ENCODE measurements at places on chromosomes 2 and 18.

GRCh38 chr2:236209535-236209934 is 41.3 kb upstream of the GBX2 start:
- no peak for DNase-seq

GRCh38 chr2:179059026-179059700 is 9.2 kb upstream of the CCDC141 start:
- no peak for DNase-seq

GRCh38 chr2:99373144-99373543 is 36.0 kb downstream of the EIF5B start:
- no peak for DNase-seq

GRCh38 chr2:100580367-100581276 is 17.8 kb downstream of the PDCL3 start:
- DNase-seq = peak; percentile 34

GRCh38 chr2:137846993-137847392 is 117.3 kb upstream of the HNMT start:
- DNase-seq = no peak

- DNase-seq = no peak
Measured at GRCh38 chr2:10356439-10356811, 53.7 kb downstream of the HPCAL1 start.

- no peak for DNase-seq
Measured at GRCh38 chr2:132754867-132755472, 85.0 kb upstream of the LYPD1 start.

GRCh38 chr18:54149078-54149697 is 75.3 kb downstream of the MBD2 start:
- DNase-seq = no peak

- DNase-seq = no peak
Measured at GRCh38 chr2:191357678-191358077, 112.5 kb downstream of the MYO1B start.

GRCh38 chr2:133591164-133591563 is 22.9 kb upstream of the NCKAP5 start:
- DNase-seq = no peak

DNA sequence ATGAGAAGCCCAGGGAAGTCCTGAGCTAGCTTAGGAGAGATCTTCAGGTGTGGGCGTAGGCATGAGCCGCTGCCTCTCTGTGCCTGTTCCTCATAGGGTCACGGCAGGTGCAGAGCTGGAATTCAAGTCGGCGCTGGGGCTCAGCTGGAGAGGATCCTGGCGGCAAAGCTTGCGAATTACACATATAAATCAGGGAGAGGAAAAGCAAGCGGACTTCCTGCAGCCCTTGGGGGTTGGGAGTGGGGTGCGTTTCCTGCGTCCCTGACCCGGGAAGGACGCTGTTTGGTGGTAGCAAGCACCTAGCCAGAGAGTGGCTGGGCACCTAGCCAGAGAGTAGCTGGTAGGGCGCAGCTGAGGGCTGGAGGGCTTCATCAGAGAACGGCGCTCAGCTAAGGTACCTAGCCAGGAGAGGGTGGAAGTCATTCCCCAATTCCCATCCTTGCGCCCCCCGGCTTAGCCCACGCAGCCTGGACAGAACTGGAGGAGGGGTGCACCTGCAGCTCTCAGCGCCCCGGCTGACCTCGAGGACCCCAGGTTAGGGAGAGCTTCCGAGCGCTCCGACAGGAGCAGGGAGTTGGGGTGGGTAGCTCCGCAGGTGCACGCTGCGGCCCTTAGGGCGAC is 459 bp upstream of the EFR3B start:
- DNase-seq = peak; percentile 17

DNA sequence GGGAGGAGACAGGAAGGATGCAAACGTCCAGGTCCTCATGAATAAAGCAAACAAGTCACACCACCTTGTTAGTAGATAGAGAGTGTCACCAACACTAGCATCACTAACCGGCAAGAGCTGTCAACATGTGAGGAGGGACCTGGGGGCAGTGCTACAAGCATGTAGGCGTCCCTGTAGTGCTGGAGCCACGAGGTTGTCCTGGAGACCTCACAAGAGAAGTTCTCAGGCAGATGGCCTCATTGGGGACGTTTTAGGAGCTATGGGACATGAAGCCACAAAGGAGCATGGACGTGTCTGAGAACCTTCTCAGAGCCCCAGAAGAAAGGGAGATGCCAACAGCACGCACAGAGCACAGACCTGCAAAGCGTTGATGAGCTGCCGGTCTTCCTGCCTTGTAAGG is 70.0 kb downstream of the COL6A3 start:
- no peak for DNase-seq

DNA sequence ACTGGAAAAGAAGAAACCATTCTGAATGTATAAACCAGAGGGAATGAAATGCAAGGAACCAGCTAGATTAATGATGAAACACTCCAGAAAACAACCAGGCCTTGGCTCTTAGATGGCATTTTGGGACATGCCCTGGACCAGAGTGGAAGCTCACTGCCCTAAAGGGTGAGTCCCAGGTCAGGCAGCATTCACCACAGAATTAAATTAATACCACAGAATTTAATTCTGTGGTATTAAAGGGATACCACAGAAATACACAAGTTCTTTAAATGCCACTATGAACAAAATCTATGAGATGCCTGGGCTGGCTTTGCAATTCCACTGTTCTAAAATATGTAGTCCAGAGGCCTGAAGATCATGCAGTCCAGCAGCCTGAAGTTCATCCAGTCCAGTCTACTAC is 122.3 kb upstream of the KYNU start:
- no peak for DNase-seq

DNA sequence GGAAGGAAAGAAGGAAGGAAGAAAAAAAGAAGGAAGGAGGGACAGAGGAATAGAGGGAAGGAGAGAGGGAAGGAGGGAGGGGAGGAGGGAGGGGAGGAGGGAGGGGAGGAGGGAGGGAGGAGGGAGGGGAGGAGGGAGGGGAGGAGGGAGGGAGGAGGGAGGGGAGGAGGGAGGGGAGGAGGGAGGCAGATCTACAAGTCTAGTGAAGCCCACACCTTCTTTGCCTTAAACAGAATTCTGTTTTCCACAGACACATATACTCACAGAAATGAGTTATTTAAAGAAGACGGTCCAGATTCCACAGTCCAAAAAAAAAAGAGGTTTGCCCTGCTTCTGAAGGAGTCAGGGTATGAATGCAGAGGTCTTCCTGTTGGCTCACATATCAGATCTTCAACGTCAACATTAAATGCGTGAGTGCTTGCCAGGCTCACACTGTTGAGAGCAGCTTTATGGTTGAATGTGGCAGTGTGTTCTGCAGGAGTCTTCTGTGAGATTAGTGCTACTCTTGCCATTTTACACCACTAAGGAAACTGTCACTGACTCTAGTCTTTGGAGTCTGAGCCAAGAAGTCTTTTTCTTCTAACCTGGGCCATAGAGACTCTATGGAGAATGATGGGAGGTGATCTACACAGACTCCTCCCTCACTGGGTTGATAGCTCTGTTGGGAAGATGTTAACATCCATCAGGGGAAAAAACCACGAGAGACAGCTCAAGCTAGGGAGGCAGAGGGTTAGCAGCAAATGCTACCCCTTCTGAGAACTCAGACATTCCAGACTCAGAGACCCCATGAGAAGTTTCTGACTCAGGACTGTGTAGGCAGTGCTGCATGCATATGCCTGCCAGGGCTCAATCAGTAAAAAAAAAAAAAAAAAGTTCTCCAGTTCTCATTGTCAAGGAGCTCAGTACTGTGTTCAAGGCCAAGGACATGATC is 23.3 kb downstream of the PAX8 start:
- DNase-seq = no peak

DNA sequence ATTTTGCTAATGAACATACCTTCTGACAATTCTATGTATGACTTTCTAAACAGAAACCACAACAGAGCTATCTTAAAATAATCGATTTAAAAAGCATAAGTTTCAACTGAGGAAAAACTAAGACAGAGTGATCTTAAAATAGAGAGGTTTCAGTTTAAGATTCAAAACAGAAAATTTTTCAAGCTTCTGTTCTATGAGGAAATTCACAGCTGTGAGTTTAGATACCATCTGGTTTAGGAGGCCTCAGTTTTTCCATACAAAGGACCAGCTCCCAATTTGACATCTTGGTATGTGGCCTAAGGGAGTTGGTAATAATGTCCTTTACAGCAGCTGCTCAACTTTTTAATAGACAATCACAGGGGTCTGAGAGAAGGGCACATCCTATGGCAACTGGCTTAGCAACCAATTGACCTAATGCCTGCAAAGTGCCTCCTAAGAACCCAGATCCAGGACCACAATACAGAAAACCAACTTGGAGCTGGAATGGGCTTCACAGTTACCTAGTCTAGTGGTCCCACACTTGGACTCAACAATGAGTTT is 39.7 kb downstream of the MDH1 start:
- DNase-seq = no peak

DNA sequence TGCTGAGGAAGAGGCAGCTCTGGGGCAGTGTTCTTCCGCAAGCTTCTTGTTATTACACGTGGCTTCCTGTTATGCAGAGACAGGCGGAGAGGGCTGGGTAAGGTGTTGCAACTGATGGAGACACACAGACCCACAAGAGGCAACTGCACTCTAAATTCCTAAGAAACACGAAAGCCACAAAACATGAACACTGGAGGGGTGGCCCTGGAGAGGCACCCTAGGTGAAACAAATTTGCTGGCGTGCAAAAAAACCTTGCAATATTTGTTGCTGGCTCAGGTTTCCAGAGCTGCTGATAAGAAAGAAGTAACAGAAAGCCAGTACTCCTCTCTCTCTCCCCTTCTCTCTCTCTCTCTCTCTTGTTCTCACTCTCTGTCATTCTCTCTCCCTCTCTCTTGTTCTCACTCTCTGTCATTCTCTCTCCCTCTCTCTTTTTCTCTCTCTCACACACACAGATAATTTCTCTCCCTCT is 31.8 kb downstream of the ARHGAP25 start:
- peak; percentile 60 for DNase-seq

- no peak for DNase-seq
Measured at GRCh38 chr2:96493072-96493471, 12.1 kb downstream of the NEURL3 start.

- no peak for DNase-seq
Measured at GRCh38 chr2:197425550-197425949, 9.3 kb downstream of the SF3B1 start.

DNA sequence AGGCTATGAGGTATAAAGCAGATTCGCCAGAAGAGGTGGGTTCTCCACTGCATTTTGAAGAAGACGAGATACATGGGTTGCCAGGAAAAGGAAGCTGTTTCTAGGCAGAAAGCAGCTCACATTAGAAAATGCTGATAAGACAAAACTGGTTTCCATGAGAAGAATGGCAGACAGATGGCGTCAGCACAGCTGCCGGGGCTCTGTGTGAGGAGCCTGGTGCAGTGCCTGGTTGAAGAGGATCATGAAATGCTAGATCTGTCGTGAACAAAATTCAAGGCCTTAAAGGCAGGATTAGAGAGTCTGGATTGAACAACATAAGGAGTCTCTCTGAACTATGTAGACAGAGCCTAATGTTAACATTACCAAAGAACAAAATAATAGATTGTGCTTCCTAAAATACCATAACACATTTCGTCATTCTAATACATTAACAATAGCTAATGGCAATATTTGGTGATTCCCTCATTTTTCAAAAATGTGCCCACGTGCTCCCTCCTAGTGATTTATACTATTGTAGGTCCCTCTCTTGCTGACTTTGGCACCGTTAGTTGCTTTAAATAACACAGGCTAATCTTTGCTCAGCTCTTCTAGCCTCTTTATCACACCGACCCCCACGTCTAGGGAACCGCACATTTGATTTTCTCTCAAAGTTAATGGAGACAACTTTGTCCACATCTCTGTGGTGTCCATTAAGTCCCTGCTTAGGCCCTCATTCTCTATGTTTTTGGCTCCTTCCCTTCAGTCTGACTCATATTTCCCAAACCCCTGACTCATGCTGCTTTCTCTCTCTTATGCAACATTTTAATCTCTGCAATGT is 38.2 kb downstream of the EFEMP1 start:
- DNase-seq = no peak

GRCh38 chr2:217092710-217093379 is 233.0 kb upstream of the TNP1 start:
- no peak for DNase-seq

- DNase-seq = no peak
Measured at GRCh38 chr2:173205375-173205774, 129.7 kb downstream of the MAP3K20 start.

GRCh38 chr2:72745679-72746368 is 80.0 kb downstream of the EXOC6B start:
- peak; percentile 33 for DNase-seq

DNA sequence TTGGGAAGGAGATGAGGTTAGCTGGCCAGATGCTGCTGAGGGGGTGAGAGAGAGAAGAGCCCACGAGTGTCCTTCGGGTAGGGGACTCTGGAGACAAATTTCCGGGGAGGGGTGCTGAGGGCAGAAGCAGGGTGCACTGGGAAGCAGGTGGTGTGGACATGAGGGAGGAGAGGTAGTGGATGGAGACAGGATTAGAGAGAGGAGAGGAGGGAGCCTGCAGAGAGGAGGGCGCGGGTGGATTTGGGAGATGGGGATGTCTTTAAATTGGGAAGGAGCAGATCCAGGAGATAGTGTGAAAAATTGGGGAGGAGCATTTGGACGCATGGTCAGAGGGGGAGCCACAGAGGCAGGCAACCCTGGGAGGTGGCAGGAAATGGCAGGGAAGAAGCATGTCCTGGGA is 154.7 kb downstream of the DYSF start:
- no peak for DNase-seq

DNA sequence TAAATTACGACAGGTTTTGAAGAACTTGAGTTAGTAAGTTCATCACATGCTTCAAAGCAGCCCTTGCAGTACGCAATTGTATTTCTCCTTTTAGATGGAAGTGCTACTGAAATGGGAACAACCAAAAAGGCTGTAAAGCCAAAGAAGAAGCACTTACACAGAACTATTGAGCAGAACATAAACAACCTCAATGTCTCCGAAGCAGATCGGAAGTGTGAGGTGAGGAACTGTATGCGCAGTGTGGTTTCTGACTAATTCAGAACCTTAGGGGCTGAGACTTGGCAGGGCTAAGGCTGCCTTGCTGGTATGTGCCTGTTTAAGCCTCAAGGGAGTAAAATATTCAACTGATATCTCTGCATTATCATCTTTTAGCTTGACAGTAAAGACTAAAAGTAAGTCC is 8.4 kb downstream of the NCAPH start:
- peak; percentile 78 for DNase-seq
